ENCODE measurements at places on chromosomes 5 and 9. TPM values are rescaled to one million over a fixed set of nuclear protein-coding genes. Genes with fewer than 3 reads are reported as not detected.

DNA sequence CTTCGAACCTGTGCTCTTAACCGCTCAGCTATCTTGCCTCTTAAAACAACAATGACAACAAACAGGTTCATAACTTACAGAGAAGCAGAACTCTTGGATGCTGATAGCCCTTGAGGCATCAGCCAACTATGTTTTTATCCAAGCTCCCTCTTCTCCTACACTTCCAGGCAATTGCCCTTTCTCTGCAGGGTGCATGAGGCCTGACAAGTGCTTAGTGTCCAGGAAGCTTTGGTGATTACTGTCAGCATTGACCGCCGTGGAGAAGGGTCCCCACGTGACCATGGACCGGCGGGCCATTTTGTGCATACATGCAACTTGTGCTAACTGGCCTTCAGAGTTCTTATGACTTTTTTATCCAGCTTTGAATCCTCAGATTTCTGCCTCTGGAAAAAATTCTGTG lies 71.2 kb downstream of the ADCY2 start:
- H3K27ac ChIP-seq = no peak overlapping the region
- H3K4me1 ChIP-seq = no peaks in the 10 kb centered on the region
- H3K36me3 ChIP-seq = peaks cover 7% of the 10 kb centered on the region
- H3K4me3 ChIP-seq = no peak overlapping the region
- no peak for DNase-seq

DNA sequence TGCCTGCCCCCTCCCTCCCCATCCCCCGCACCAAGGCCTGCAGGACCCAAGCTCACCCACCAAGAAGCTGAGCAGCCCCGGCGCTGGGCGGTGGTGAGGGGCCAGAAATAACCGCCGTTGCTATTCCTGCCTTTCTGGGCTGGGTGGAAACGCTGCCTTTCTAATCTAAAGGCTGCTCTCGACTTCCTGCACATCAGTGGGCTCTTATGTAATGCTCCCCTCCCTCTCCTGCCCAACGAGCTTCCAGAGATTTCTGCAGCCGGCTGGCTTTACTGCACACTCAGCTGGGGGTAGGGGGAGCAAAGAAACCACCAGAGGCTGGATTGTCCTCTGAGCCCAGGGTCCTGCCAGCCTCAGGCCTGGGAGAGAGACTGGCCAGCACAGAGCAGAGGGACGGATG lies 6.9 kb upstream of the EGR1 start:
- H3K27me3 ChIP-seq = no peaks in the 10 kb centered on the region
- no peak overlapping the region for H3K27ac ChIP-seq
- H3K4me1 ChIP-seq = peaks cover 13% of the 10 kb centered on the region
- H3K36me3 ChIP-seq = no peaks in the 10 kb centered on the region
- H3K4me3 ChIP-seq = no peak overlapping the region

GRCh38 chr9:132409828-132410528 lies at the start of gene CFAP77:
TSS of gene CFAP77 (plus strand) at chr9:132410211. CDS start at chr9:132410272, 61 bp downstream.
- DNase-seq = peak; percentile 62
- H3K4me3 ChIP-seq = peak within 1 kb of the TSS; percentile 59
- no peaks in the 10 kb centered on the region for H3K36me3 ChIP-seq
- H3K27me3 ChIP-seq = peaks cover 9% of the 10 kb centered on the region

DNA sequence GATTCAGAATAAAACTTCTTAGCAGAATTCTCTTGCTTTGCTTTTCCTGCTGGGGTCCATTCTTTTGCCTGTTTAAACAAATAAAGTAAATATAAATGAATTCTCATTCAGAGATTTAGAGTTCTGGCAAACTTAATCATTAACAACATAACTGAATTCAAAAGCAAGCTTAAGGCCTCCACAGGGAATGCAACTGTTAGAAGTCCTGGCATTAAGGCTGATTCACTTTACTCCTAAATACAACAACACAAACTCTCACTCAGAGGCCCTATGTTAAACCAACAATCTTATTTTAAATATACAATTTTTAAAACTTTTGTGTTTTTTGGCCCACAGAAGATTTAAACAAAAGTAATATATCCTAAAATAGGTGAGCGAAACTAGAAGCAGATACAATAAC lies 178.3 kb downstream of the AP3B1 start:
- H3K4me3 ChIP-seq = no peak overlapping the region
- no peak for DNase-seq
- no peak overlapping the region for H3K27ac ChIP-seq
- peaks cover 9% of the 10 kb centered on the region for H3K36me3 ChIP-seq
- H3K4me1 ChIP-seq = peaks cover 14% of the 10 kb centered on the region

DNA sequence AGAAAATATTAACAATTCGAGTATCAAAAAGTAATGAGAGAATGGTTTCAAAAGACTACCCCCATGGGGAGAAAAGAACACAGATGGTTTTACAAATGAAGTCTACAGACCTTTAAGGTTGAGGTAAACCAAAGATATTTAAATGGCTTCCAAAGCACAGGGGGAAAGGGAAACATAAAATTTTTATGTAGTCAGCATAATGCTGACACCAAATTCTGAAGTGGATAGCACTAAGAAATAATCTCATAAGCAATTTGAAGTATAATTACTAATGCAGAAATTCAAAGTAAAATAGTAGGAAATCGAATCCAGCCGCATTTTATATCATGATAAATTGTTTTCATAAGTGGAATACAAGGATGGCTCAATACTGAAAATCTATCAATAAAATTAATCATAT lies 30.3 kb upstream of the SPATA31C2 start:
- H3K4me3 ChIP-seq = no peak overlapping the region
- no peak overlapping the region for H3K27ac ChIP-seq
- H3K27me3 ChIP-seq = peaks cover 5% of the 10 kb centered on the region
- no peak for DNase-seq
- H3K4me1 ChIP-seq = peaks cover 3% of the 10 kb centered on the region

DNA sequence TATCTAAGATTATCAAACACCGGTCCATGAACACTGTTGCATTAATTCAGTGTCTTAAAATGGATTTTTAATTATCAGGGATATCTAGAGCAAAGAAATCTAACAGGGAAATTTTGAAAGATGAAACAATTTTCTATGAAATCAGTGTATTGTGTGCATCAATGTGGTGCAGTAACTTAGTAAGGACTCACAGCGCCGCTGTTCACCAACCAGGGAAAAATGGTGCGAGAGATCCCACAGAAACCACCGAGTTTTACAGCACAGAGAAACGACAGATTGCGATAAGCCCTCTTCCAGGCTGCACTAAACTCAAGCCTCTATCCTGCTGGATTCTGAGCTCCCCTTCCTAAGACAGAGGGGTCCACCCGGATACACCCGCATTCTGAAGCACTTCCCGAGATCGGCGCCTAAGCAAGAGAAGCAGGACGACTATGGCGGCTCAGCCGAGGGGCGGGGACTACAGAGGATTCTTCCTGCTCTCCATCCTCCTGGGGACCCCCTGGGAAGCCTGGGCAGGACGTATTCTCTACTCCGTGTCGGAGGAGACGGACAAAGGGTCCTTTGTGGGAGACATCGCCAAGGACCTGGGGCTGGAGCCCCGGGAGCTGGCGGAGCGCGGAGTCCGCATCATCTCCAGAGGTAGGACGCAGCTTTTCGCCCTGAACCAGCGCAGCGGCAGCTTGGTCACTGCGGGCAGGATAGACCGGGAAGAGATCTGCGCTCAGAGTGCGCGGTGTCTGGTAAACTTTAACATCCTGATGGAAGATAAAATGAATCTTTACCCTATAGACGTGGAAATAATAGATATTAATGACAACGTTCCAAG lies at the start of gene PCDHGA7:
PCDHGA7 (plus strand) TSS at position 274 of the 826 bp plus-strand sequence; CDS start at position 432, 158 bp downstream.
- H3K27me3 ChIP-seq = no peaks in the 10 kb centered on the region
- peaks cover 55% of the 10 kb centered on the region for H3K36me3 ChIP-seq
- H3K27ac ChIP-seq = no peak within 1 kb of the TSS
- DNase-seq = no peak

DNA sequence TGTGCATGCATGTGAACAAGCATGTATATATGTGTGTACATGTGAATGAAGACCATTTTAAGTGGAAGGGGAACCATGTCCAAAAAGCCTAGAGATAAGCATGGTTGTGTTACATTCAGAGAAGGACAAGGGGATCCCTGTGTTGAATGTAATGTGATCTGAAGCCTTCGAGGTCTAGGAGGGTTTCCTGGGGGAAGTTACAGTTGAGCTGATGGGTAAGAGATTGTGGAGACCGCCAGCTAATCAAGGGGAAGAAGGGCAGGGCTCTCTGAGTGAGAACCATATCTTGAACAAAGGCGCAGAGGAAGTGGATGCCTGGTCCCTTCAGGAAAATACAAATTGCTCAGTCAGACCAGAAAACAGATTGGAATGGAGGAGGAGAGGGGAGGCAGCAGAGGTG lies 45.5 kb upstream of the TNFSF15 start:
- no peak overlapping the region for H3K4me3 ChIP-seq
- no peak overlapping the region for H3K27ac ChIP-seq
- DNase-seq = no peak
- H3K4me1 ChIP-seq = peaks cover 4% of the 10 kb centered on the region
- no peaks in the 10 kb centered on the region for H3K36me3 ChIP-seq

GRCh38 chr9:96493757-96494156 lies 43.8 kb downstream of the HABP4 start:
- H3K27me3 ChIP-seq = peaks cover 3% of the 10 kb centered on the region
- H3K4me1 ChIP-seq = peaks cover 3% of the 10 kb centered on the region
- H3K27ac ChIP-seq = no peak overlapping the region
- no peak for DNase-seq
- no peaks in the 10 kb centered on the region for H3K36me3 ChIP-seq

GRCh38 chr5:77181173-77181572 lies 29.3 kb upstream of the PDE8B start:
- peaks cover 15% of the 10 kb centered on the region for H3K27me3 ChIP-seq
- H3K27ac ChIP-seq = no peak overlapping the region
- no peak overlapping the region for H3K4me3 ChIP-seq
- no peaks in the 10 kb centered on the region for H3K4me1 ChIP-seq
- no peak for DNase-seq
- no peaks in the 10 kb centered on the region for H3K36me3 ChIP-seq

DNA sequence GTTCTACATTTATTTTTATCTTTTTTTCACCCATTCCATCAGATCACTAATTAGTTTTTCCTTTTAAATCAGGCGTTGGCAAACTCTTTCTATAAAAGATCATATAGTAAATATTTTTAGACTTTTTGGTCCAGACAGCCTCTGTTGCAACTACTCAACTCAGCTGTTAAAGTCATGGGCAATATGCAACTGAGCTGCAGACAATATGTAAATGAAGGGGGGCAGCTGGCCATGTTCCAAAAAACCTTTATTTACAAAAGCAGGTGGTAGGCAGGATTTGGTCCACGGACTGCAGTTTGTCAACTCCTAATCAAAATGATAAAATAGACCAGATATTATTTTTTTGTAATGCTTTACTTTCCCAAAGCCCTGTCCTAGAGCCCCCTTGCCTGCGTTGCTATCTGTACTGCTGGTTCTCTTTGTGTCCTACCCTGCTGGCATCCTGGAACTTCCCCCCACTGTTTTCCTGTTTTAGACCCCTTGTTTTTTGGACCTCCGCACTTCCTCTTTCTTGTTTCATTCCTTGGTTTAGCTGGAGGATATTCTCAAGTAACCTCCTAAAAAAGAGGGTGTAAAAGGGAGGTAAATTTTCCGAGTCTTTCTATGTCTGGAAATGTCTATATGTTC lies 24.7 kb upstream of the TNFSF8 start:
- peaks cover 10% of the 10 kb centered on the region for H3K36me3 ChIP-seq
- DNase-seq = no peak
- no peaks in the 10 kb centered on the region for H3K27me3 ChIP-seq

Gene GDF9
- 0.69 TPM for total RNA-seq

Gene SRD5A1
- total RNA-seq = 47.2 TPM

Gene CDK5RAP2
- total RNA-seq = 53.2 TPM

Gene PCDHGA3
- 10.4 TPM for total RNA-seq

Gene TAF11L5
- 0.83 TPM for total RNA-seq

Gene BTNL3
- not detected for total RNA-seq

Gene SURF2
- 24.0 TPM for total RNA-seq

Gene SPATA31C1
- not detected for total RNA-seq

Gene CLIC3
- not detected for total RNA-seq

Gene SMIM32
- total RNA-seq = not detected

Gene SHISAL2B
- not detected for total RNA-seq

Data from glutamatergic neuron (in vitro differentiated cells).